ENCODE measurements at places on chromosomes 4 and X.

- no peak for DNase-seq
These were observed 682.6 kb upstream of the GNPDA2 start for GRCh38 chr4:45408996-45409395.

- no peak for DNase-seq
These were observed 60.2 kb downstream of the MTMR1 start for GRCh38 chrX:150753357-150753756.

- DNase-seq, result peak; percentile 76
These were observed 1305.8 kb downstream of the PCDH7 start for GRCh38 chr4:32025851-32026459.

DNA sequence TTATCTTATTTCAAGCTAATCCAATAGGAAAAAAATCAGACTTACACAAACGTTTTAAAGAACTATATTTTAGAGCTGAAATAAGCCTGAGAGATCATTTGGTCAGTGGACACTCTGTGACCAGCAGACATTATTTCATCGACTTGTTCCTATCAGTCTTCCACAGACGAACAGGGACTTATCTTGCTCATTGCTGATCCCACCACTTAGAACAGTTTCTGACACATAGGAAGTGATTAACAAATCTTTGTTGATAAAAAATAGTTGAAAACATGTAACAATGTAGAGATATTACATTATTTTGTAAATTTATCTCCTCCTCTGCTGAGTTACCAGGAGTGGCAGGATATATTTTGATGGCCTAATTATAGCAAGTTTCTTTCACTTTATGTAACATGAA, 65.8 kb downstream of the TAPT1 start:
- DNase-seq, result no peak

DNA sequence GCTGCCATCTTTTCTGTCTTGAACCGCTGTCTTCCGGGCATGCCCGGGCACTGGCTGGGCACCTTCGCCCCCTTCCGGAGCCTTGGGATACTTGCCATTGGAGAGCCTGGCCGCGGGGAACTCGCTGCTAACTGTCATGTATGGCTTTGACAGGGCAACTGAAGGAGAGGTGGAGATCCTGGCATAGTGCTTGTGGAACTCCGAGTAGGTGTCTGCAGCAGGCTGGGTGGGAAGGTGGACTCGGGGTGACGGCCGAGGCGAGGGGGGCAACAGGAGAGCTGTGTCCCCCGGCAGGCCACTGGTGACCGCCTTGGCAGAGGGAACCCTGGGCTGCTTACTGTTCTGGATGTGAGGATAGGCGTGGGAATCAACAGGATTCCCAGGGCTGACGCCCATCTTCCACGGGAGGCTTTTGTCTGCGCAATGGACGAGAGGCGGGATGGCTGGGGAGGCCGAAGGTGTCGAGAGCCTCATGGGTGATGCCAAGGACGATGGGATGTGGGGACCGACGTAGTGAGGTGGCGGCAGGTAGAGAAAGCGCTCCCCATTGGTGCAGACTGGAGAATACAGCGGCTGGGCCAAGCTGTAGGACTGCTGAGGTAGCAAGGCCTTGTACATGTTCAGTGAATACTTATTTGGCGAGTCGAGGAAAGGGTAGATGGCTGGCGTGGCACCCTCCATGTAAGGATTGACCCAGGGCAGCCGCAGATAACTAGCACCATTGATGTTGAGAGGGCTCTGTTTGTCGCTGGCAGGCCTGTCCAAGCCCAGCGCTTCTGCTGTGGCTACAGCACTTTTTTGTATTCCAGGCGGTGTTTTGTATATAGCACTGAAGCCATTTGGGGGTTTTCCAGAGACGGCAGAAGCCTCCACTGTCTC, 23.4 kb downstream of the BCOR start:
- no peak for DNase-seq

GRCh38 chr4:16231570-16232245, 5.4 kb upstream of the TAPT1 start:
- no peak for DNase-seq

GRCh38 chrX:87338510-87338909, 179.1 kb upstream of the KLHL4 start:
- peak; percentile 1 for DNase-seq

DNA sequence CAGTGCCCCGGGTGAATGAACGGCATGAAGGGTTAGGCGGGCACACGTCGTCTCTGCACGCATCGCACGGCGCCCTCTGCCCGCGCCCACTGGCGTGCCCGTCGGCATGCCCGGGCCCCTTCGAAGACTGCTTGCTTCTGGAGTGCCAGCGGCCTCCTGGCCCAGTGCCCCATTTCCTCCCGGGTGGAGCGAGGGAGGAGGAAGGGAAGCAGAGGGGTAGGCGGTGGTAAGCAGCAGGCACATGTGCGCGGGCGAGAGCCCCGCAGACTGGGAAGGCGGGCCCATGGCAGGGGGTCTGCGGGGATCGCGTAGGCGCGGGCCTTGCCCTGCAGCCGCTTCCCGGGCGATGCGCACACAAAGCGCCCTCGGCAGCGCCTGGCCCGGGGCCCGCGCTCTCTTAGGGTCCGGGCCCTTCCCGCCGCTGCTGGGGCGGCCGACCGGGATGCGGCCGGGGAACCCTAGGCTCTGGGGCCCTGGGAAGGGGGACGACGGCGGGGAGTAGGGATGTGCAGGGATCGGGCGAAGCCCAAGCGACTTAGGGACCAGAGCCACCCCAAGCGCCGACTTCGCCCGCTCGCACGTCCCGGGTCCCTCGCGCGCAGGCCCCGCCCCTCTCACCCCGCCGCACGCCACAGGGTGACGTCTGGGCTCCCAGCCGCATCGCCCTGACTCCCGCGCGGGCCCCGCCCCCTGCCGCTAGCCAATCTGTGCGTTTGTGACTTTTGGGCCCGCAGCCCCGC, 866 bp upstream of the EMD start:
- DNase-seq, result peak; percentile 47

- DNase-seq, result no peak
These were observed at the start of gene GALNTL6 for GRCh38 chr4:171812665-171813525. Gene GALNTL6 (plus strand): TSS chr4:171813404.

- peak; percentile 78 for DNase-seq
These were observed 12.1 kb upstream of the PLAC1 start for GRCh38 chrX:134670134-134670924.

DNA sequence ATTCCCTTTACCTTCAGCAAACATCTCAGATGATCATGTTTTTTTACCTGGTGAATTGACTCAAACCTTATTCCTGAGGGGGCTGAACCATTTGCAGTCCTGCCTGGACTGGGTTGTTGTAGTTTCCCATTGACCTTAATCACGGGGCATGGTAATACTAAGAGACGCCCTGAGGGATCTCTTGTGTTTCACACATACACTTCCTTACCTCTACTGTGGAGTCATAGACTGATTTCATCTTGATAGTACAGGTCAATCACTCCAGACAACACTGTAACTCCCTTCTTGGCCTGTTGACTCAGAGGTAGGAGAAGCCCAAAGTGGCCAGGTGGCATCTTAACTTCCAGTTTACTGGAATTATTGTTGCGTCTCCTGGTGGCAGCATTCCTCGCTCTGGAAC, 1064.0 kb upstream of the PCDH10 start:
- no peak for DNase-seq

DNA sequence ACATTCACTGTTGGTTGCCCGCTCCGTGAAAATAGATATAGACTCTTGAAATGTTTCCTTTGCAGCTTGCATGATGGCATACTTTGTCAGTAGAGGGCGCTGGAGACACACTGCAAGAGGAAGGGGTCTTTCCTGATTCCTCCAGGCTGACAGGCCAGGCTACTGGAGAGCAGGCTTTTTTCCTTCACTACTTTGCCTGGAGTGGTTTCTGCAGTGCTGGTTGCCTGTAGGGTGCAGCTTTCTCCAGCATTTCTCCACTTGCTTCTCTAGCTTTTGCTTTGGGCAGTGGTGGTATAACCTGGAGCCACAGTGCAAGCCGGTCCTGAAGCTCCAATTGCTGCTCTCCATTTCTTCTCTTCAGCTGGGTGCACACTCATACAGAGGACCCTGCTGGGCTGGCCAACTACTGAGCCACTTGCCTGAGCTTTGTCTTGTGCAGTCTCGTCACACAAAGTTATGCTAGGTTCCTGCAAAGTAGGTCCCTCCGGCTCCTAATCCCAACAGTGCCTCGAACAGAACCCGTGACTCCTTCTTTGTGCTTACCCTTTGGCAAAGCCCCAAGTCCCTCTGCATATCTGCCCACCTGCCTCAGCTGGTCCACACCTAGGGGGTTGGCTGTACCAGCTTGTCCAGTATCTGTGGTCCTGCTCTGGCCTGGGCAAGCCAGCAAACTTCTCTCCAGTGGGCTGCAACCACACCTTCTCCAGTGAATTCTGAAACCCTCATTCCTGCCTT, 46.3 kb downstream of the RASSF6 start:
- DNase-seq, result peak; percentile 29

DNA sequence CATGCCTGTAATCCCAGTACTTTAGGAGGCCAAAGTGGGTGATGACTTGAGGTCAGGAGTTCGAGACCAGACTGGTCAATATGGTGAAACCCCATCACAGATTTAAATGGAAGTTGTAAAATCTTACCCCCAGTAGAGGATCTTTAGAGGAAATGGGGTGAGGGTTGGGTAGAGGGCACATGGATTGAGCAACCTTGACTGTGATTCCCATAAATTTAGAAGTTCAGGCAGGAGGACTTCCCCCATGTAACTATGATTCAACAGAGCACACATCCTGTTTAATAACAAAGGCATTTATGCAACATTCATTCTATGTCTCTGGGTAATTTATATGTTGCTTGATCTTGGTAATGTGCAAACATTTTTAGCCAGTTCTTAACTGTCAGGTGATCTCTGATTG, 143.1 kb downstream of the RBM47 start:
- DNase-seq, result peak; percentile 54

DNA sequence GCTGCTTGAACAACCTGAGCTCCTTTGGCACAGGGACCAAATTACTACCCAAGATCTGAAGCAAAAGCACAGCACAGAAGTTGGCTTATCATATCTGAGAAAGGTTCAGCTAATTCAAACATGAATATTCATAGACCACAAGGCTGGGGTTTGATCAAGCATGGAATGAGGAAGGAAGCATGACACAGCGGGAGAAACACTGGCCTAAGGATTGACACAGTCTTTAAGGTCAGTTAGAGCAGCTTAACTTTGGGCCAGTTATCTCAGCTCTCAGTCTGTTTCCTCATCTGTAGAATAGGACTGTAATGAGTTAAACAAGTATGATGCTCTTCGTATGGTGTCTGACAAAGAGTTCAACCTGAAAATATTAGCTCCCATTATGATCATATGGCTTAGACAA, 88.5 kb upstream of the CBR4 start:
- peak; percentile 52 for DNase-seq

GRCh38 chr4:128517739-128518510, 230.3 kb upstream of the PGRMC2 start:
- peak; percentile 87 for DNase-seq

GRCh38 chr4:155578726-155579370, 87.8 kb upstream of the GUCY1A1 start:
- DNase-seq, result peak; percentile 57

- DNase-seq, result no peak
These were observed 8.4 kb downstream of the N4BP2 start for GRCh38 chr4:40065010-40065409.

- no peak for DNase-seq
These were observed 29.4 kb downstream of the WDR13 start for GRCh38 chrX:48626401-48627298.

- DNase-seq, result no peak
These were observed 67.1 kb downstream of the CC2D2A start for GRCh38 chr4:15536552-15537499.

DNA sequence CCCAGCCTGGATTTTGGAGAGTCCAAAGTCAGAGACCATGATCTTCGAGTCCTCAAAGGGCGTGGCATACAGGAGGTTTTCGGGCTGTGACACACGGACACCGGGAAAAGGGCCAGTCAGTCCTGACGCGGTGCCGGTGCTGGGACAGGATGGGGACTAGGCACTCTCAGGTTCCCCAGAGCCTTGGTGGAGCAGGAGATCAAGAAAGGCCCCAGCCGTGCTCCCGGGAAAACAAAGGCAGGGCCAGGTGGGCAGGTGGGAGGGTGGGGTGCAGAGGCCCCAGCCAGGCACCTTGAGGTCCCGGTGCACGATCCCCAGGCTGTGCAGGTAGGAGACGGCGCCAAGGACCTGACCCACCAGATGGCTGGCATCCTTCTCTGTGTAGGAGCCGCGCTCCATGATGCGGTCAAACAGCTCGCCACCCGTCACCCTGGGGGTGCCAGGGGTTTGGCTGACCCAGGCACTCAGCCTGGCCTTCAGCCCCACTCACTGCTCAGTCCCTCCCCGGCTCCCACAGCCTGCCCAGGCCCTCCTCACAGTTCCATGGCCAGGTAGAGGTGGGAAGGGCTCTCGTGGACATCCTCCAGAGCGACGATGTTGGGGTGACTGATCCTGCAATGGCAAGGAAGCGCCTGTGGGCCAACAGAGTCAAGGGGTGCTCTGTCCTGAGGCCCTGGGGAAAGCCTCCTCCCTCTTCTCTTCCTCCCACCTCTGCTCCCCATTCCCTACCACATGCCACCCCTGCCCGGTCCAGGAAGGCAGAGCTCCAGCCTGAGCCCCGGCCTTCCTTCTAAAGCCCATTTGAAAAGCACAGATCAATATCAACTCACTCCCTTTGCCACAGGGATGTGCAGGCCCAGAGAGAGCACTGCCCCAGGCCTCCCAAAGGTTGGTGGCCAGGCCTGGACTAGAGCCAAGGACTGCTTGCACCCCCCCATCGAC, 1.8 kb downstream of the PNCK start:
- DNase-seq, result no peak
